IPS DF 6.9 (cell line): ENCODE measurements at places on chromosomes 16 and 17.

DNA sequence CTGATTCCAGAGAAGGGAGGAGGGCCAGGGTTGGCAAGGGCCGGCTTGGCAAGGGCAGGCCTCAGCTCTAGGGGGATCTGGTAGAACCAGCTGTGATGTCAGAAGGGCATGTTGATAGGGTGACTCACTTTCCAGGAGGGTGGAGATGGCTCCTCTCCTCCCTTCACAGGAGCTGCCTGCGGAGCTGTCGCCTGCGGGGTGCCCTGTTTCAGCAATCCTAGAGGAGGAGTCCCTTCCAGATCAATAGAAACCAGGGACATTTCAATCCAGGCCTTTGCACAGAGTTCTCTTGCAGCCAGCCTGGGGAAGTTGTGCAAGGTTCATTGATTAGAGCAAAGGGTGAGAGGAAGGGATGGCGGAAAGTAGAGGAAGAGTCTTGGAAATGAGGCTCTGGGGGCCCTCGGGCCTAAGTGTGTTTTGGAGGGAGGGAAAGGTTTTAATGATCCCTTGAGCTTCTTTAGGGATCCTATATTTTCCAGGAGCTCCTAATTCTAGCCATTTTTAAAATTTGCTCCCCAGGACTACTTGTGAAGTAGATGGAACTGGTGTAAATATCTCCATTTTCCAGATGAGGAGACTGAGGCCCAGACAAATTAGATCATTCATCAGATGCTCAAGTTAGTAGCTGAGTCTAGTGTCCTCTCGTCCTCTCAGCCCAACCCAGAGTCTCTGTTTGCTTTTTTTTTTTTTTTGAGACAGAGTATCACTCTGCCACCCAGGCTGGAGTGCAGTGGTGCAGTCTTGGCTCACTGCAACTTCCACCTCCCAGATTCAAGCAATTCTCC is 24.8 kb upstream of the CSNK2A2 start:
- no peak for DNase-seq

DNA sequence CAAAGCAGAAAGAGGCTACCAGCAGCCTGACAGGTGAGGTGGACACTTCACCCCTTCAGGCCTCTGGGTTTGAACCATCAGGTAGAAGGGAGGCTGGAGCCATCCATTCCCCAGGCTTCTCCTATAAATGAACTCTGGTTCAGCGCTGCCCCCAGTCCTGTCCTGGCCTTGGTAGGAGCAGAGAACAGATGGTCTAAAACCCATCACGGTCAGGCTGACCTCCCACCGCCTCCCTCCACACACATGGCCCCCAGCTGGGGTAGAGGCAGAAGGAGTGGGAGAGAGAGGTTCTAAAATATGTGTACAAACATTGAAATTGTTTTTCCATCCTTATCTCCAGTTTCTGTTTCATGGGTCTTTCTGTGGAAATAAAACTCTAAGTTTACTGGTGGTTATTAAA is 59.7 kb upstream of the DNAJA2 start:
- no peak for DNase-seq

- no peak for DNase-seq
These were observed 11.6 kb downstream of the MKS1 start for GRCh38 chr17:58207451-58207850.

DNA sequence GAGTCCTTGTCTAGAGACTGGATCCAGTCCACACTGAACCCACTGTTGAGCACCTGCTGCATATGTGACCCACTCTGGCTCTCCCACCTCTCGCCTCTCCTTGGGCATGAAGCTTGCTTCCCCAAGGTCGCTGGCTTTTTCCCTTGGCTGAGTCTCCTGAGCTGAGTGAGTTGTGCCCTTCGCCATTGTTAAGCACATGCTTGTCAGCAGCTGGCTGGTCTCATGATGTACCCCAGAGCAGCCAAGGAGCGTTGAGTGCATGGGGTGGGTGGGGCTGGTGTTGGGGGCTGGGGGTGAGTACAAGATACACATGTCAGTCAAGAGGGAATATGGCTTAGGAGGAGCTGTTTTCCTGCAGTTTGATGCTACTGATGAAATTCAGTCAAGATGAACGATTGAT is 165.6 kb downstream of the SNX29 start:
- no peak for DNase-seq

GRCh38 chr17:69388822-69389442 is 25.6 kb upstream of the MAP2K6 start:
- no peak for DNase-seq

DNA sequence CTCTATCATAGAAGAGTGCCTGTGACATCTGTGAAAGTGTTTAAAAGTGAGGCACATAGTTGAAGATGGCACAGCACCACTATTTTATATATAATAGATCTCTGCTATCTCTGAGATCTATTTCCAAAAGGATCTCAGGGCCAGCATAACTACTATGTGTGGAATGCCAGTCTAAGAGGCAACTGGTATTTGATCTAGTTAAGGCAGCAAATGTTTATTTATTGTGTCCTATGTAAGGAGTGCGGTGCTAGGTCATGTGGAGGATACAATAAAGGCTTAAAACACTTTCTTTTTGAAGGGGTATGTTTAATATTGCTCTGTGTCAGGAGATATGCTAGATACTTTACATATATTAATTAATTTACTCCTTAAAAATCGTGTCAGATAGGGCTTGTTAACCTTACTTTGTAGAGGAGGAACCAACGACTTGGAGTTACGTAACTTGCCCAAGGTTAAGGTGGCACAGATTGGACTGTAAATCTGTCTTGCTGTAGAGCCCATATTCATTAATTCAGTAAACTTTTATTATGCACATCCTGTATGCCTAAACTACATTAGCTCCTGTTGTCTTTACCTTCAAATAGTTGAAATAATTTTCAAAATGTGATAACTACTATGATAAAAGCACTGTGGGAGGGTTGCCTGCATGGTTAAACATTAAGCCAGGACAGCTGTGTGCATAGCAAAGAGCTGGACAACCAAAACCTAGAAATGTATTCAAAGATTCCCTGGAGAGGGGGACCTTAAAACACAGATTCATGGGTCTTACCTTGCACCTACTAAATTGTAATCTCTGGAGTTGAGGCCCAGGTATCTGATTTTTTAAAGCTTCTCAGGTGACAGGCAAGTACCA is 83.3 kb downstream of the NLK start:
- DNase-seq: no peak
